ENCODE measurements at places on chromosomes 16 and 17. TPM values are rescaled to one million over a fixed set of nuclear protein-coding genes. Genes with fewer than 3 reads are reported as not detected.

Gene TBC1D3
- not detected for total RNA-seq

Gene GCGR
- total RNA-seq = not detected

Gene SLFN14
- total RNA-seq = not detected

Gene SCNN1B
- 24.9 TPM for total RNA-seq

Gene DHODH
- 9.0 TPM for total RNA-seq

Gene EVPL
- 224 TPM for total RNA-seq

Gene RAB37
- total RNA-seq = 0.44 TPM

Gene CRYBA1
- not detected for total RNA-seq

Gene GRB7
- total RNA-seq = 62.0 TPM

Gene CORO1A
- total RNA-seq = 9.5 TPM

Measured in esophagus squamous epithelium (tissue), 5 donors.